ENCODE measurements at places on chromosomes 5 and 9. TPM values are rescaled to one million over a fixed set of nuclear protein-coding genes. Genes with fewer than 3 reads are reported as not detected.

GRCh38 chr9:116286297-116286696, 132.7 kb downstream of the PAPPA start:
- H3K4me3 ChIP-seq = no peak overlapping the region
- H3K27ac ChIP-seq = no peak overlapping the region
- no peaks in the 10 kb centered on the region for H3K27me3 ChIP-seq
- no peak for DNase-seq
- H3K4me1 ChIP-seq = no peaks in the 10 kb centered on the region

DNA sequence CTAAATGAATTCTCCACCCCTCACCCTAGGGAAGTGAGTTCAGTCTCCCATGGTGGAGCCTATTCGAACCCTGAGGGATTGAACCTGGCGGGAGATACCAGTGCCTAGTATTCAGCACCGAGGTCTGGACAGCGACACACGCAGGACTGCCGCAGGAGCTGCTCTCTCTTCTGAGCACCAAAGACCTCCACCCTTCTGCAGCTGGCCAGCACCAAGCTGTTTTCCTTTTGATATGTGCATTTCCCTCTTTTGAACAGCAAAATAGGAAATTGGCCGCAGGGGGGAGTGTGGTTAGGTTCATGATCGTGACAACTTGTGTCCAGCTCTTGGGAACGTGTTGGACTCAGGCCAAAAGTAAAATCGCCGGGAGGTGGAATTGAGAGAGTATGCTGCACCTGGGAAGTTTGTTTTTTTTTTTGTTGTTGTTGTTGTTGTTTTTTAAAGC, 1.2 kb upstream of the PCSK1 start:
- no peaks in the 10 kb centered on the region for H3K36me3 ChIP-seq
- peaks cover 60% of the 10 kb centered on the region for H3K27me3 ChIP-seq
- peaks cover 9% of the 10 kb centered on the region for H3K4me1 ChIP-seq

GRCh38 chr5:31291323-31291854, 97.9 kb downstream of the CDH6 start:
- no peak overlapping the region for H3K27ac ChIP-seq
- DNase-seq = no peak
- H3K27me3 ChIP-seq = peaks cover 1% of the 10 kb centered on the region
- H3K4me1 ChIP-seq = no peaks in the 10 kb centered on the region
- H3K36me3 ChIP-seq = no peaks in the 10 kb centered on the region

Gene TEK
- total RNA-seq = not detected

All from activated T-helper 2 cell treated with anti-CD3 and anti-CD28 coated beads, Interferon-gamma antibody, Interleukin-2, Interleukin-4, amounts not matched to agents 10 μg/mL and 5 μg/mL and 100 μg/mL, durations not matched to agents 14 hours and 24 hours and 36 hours (primary cell).